ENCODE measurements at places on chromosomes 4 and X.

- peak; percentile 54 for DNase-seq
These were observed 26.5 kb downstream of the CD40LG start for GRCh38 chrX:136674270-136674985.

DNA sequence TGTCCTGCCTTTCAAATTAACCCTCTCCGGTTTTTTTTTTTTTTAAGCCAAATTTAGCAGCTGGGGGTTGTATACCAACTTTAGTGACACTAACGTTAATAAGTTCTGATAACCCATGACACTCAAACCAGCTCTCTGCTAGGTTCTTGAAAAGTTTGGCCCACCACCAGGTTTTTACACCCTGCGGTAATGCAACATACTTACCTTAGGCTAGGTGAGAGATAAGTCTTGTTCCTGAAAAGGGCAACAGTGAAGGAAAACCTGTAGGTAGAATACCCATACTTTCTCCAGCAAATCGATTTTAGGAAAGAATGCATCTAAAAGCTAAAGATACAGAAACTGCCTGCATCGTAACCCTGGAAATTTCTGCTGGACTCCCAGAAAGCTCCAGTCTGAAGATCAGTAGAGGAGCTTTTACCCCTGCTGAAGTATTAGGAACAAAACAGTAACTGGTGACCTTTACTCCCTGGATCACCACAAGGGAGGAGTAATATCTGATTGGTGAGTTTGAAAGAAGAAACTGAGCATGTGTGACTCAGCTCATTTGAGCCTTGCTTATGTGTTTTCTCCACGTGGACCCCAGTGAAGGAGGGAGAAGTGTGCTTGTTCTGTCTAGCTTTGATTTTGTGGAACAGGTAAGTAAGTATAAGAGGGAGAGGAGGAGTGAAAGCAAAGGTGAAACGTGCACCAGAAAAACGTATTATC lies 34.4 kb upstream of the COX18 start:
- no peak for DNase-seq

DNA sequence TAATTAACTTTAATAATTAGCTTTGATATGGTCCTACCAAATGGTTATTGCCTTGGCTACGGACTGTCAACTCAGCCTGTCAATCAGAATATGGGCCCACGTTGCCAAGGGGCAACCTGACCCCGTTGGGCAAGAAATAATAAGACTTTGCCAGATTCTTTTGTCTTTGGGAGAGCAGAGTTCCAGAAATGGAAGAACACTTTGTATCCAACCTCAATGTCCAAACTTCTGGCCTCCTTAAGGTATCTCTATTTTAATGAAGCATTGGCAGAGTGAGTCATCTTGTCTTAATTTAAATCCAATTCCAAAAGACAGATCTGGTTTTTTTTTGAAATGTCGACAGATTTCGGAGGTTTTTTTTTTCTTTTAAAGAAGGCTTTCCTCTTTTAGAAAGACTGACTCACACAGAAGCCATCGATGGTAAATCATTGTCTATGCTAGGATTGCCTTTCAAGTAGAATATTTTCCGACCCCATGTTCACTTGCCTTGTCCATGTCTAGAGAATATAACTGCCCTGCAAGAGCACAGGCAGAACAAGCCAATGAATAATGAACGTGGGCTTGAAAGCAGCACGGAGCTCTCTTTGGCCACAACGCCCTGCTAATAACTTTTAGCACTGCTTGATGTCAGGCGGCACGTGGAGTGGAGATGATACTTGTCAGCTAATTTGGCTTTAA lies 190.3 kb upstream of the GATB start:
- no peak for DNase-seq

DNA sequence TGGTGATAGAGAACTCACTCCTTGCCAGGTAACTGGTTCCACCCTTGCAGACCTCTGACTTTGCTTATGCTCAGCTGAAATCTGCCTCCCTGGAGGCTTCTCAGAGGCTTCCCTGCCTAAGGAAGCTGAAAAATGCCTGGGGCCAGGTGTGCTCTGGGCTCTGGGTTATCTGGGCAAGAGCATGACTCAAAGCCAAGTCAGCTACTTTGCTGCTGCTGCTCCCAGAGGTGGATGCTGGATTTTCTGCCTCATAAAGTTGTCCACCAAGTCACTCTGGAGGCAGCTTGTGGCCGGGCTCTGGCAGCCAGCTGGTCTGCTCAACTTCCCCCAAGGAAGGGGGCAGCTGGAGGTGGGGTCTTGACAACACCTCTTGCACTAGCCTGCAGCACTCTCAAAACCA lies 132.7 kb downstream of the PJA1 start:
- DNase-seq, result no peak

- peak; percentile 25 for DNase-seq
These were observed 48.3 kb upstream of the HPGDS start for GRCh38 chr4:94390804-94391410.

DNA sequence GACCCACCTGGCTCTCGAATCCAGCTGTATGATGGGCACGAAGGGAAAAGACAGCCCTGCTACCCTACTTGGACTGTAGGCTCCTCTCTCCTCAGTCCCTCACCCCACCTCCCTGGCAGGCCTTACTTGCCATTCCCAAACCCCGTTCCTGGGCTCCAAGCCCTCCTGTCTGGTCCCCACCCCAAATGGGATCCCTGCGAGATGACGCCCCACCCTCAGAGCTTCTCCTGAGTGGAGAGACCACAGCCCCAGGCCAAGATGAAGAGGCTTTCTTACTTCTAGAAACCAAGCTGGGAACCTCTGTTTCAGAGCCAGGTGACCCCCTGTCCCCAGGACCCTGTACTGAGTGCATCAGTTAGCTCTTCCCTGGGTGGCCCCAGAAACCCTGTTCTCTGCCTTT lies 4.5 kb downstream of the NALF2 start:
- DNase-seq, result no peak

GRCh38 chrX:14508025-14508690 lies 21.2 kb upstream of the GLRA2 start:
- DNase-seq, result no peak

GRCh38 chrX:43958529-43958928 lies 14.7 kb downstream of the NDP start:
- no peak for DNase-seq

GRCh38 chr4:108030332-108030731 lies 40.6 kb downstream of the HADH start:
- peak; percentile 73 for DNase-seq

GRCh38 chr4:81404294-81404693 lies 67.4 kb downstream of the RASGEF1B start:
- no peak for DNase-seq

- DNase-seq, result no peak
These were observed 47.5 kb downstream of the SEPTIN11 start for GRCh38 chr4:76997077-76997476.

GRCh38 chr4:186770481-186771175 lies 47.0 kb upstream of the FAT1 start:
- no peak for DNase-seq

- DNase-seq, result no peak
These were observed 101.4 kb upstream of the LINC00632 start for GRCh38 chrX:140608111-140608510.

- DNase-seq, result no peak
These were observed 19.5 kb downstream of the NAT8L start for GRCh38 chr4:2078584-2078983.

DNA sequence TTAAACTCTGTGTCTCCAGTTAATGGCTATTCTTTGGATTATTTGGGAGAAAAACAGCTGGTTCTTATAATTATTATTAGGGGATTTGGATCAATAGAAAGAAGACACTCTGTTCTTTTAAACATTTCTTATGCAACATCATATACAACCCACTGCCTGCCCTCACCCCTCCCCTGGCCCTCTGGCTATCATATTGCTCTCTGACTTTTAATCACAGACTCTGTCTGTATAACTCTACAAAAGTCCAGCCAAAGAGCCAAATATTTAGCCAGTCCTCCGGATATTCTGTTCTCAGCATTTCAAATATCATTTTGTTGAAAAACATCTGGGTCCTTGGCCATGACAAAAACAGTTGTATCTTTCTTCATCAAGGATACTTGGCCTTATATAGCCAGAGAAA lies 19.0 kb upstream of the PACRGL start:
- DNase-seq, result no peak

All from CD4-positive, alpha-beta T cell treated with Interleukin-1 beta for 1 hour (primary cell).